ENCODE measurements at places on chromosomes 6 and 20. TPM values are rescaled to one million over a fixed set of nuclear protein-coding genes. Genes with fewer than 3 reads are reported as not detected.

DNA sequence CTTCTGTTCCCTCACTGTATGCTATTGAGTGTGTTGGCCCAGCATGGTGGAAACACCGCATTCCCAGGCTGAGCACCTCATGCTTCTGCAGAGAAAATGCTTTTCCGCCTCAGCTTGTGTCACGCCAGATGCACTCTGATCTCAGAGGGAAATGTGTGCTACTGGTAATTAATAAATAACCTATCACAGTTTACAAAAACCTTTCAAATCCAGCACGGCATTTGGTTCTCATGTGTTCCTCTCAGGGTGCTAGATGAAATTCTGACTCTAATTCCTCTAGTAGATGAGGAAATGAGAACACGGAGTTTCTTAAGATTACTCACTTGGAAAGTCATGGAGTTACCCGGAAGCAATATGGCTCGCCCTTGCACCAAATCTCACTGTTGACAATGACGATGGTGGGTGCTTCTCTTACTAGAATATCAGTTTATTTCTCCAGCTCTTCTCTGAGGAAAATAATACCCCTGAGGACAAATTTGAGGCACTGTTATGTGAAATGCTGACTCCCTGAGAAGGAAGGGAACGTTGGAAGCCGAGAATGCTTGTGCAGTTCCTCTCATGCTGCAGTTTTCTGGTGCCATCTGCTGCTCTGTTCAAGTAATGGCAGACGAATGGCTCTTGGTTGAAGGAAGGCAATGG, 116.6 kb downstream of the RNF144B start:
- no peak for DNase-seq

- DNase-seq: no peak
Measured at GRCh38 chr20:38883981-38884733, 42.1 kb upstream of the FAM83D start.

DNA sequence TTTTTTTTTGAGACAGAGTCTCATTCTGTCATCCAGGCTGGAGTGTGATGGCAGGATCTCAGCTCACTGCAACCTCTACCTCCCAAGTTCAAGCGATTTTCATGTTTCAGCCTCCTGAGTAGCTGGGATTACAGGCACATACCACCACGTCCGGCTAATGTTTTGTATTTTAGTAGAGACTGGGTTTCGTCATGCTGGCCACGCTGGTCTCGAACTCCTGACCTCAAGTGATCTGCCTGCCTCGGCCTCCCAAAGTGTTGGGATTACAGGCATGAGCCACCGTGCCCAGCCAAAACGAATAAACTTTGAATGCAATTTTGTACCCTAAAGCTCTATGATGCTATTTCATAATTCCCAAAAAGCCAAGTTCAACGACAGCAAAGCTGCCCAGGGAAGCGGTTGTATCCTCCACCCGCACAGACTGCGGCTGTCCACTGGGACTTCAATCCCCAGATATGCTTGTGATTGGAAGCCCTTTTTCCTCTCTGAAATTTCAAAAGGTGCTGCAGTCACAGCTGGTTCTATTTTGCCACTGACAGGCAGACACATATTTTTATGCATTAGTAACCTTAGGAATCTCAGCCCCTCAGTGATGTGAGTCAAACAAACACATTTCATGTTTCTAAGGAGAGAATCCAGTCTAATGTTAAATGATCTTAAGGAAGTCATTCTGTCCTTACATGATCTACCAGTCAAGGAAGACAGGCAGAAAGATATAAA, 8.7 kb upstream of the RAMACL start:
- no peak for DNase-seq

DNA sequence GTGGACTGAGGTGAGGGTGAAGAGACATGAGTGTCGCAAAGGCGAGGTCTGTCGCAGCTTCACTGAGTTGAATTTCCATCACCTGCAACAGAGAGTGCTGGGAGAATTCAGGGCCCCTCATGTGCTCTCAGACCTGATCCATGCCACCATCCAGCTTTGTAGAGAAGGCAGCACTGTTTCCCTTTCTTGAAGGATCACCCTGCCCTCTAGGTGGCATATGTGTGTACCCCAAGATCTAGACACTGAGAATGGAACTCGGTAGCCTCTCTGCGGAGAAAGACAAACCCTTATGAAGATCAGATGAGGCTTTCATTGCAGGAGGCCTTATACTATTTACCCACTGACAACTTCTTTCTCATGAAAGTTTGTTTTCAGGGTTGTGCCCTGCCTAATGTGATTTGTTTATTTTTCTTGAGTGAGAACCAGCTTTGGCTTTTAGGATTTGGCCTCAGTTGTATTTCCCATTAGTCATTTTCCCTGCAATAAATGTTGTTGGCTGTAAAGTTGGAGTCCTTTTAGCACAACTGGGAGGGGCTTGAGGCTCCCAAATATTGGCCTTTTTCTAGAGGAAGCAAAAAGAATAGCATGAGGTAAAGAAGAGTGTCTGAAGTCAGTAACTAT, 811.3 kb downstream of the DHX35 start:
- no peak for DNase-seq

GRCh38 chr6:7594579-7595125, 4.7 kb downstream of the SNRNP48 start:
- no peak for DNase-seq

- no peak for DNase-seq
Measured at GRCh38 chr6:36610956-36611336, 16.8 kb downstream of the SRSF3 start.

GRCh38 chr6:130047088-130047995, 29.0 kb downstream of the L3MBTL3 start:
- no peak for DNase-seq

DNA sequence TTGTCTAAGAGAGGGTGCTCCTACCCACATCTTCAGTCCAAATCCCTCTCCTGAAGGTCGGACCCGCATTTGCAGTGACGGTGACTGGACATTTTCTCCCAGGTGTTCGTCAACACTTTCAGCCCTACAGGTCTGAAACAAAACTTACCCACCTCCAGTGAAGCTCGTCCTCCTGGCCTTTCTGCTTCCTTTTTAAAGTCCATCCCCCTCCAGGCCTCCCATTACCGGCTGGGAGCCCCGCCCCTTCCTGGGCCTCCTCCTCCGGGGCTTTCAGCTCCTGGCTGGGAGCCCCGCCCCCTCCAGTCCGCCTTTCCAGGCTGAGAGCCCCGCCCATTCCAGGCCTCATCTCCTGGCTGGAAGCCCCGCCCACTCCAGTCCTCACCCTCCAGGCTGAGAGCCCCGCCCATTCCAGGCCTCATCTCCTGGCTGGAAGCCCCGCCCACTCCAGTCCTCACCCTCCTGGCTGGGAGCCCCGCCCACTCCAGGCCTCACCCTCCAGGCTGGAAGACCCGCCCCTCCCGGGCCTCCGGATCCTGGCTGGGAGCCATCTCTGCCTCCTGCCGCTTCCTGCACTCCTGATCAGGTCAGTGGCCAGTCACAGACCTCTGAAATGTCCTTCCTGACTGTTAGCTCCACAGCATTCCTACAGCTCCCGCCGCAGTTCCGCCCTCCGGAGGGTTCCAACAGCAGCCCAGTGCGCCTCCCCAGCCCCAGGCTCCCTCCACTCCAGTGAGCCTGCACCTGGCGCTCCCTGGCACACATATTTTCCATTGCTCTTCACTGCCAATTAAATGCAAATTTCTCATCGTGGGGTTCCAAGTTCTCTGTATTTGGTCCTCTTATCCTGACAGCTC, 98.5 kb downstream of the LY86 start:
- DNase-seq: no peak

Gene AVP
- polyA plus RNA-seq: not detected

Gene RAB44
- polyA plus RNA-seq: 0.03 TPM

Gene SLC35F1
- 3.6 TPM for polyA plus RNA-seq

Gene SIRPB1
- 1.5 TPM for polyA plus RNA-seq

Gene ZNF831
- polyA plus RNA-seq: 0.07 TPM

Gene BACH2
- polyA plus RNA-seq: 11.3 TPM

Gene ARFGEF3
- 6.2 TPM for polyA plus RNA-seq

Gene BCKDHB
- 33.9 TPM for polyA plus RNA-seq

Gene TSHZ2
- 10.5 TPM for polyA plus RNA-seq

Gene MOG
- not detected for polyA plus RNA-seq

Gene TP53RK
- 19.8 TPM for polyA plus RNA-seq
